CD4-positive, alpha-beta T cell treated with Interleukin-15 for 4 hours (primary cell): ENCODE measurements at places on chromosomes 1 and 21.

DNA sequence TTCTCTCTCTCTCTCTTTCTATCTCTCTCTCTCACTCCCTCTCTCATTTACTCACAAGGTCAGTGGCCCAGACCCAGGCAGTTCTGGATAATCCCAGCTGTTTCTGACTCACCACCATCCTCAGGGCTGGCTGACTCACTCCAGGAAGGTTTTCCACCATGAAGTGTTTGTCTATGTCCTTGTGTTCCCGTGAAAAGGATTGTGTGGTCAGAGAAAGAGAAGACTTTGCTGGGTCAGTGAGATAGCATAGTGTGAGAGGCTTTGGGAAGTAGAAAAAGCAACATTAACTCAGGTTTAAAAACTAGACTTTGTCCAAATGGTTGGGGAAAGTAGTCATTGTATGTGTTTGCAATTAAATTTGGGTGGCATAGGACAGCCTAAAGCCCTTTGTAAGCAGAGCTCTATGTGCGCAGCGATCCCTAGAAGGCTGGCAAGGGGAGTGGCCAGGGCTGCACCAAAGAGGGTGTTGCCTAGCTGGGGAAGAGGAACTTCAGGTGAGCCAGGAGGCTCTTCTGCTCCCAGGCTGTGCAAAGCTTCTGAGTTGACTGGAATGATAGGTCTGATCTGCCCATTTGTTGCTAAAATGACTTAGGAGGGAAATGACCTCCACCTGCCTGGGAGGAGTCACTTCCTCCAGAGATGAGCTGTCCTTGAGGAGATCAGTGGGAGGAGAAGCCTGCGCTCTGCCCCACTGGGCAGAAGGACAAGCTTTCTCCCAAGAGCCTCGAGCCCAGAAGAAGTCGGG, 4.9 kb upstream of the CAPN2 start:
- DNase-seq, result no peak

GRCh38 chr1:43924516-43924915, 9.1 kb upstream of the ARTN start:
- no peak for DNase-seq

DNA sequence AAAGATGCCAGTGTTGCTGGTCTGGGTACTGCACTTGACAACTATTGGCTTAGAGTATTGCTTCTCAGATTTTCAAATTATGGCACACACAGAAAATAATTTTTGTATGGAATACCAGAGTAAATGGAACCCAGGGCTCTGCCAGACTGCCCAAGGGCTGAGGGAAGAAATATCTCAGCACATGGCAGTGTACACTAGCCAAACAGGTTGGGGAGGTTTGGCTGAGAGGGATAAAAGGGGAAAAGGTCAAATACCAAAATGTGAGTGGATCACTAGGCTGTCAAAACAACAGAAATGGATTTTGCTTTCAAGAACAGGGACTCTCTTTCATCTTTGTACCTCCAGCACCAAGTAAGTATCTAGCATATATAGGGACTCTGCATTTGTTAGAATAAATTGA, 3.0 kb upstream of the RGS8 start:
- DNase-seq, result no peak

- DNase-seq, result peak; percentile 49
Observed at GRCh38 chr1:159826441-159827101, at the start of gene SLAMF8. Gene SLAMF8 (plus strand): TSS chr1:159826873. CDS start chr1:159826899, 26 bp downstream.

DNA sequence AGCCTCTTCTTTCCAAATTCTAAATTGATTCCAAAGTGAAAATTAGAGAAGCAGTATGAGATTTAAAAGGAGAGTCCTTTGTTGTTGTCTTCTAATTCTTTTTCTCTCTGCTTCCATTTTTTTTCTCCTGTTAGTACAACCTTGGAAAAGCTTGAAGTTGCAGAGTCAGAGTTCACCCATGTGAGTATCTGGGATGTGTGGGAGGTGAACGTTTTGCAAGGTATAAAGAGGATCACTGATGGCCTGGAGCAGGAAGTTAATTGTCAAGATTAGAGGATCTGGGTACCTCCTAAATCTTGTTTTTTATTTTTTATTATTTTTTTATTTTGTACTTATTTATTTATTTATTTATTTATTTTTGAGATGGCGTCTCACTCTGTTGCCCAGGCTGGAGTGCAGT, 7.7 kb upstream of the PSMD4 start:
- DNase-seq, result no peak

DNA sequence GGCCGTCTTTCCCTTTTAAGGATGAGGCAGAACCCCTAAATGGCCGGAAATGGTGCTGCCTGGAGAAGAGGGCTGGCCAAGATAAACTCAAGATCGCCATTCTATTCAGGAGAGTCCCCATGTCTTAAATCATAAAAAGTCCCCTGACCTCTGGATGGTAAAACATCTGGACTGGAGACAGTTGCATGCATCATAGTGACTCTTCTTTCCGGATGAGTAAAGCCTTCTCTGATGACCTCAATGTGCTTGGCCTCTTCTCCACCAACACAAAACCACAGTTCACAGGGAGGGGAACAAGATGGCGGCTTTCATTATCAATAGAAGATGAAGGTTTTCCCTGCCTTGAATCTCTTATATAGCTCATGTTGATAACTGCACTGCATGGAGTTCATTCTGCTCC, 27.5 kb upstream of the H6PD start:
- DNase-seq, result no peak

DNA sequence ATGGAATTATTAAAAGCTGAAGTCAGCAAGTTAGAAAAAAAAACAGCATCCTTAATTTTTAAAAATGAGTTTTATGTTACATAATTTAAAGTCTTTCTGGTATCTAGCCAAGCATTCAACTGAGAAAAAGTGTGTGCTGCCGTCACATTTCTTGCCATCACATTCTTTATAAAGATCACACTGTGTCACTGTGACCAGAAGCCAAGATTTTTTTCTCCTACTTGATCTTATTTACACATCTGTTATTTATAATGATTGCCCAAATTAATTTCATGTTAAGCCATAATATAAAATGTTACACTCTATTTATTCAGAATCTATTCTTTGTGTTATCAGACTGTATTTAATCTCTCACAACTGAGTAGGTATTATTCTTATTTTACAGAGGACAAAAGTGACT, 1603.7 kb downstream of the PLA2G4A start:
- no peak for DNase-seq

DNA sequence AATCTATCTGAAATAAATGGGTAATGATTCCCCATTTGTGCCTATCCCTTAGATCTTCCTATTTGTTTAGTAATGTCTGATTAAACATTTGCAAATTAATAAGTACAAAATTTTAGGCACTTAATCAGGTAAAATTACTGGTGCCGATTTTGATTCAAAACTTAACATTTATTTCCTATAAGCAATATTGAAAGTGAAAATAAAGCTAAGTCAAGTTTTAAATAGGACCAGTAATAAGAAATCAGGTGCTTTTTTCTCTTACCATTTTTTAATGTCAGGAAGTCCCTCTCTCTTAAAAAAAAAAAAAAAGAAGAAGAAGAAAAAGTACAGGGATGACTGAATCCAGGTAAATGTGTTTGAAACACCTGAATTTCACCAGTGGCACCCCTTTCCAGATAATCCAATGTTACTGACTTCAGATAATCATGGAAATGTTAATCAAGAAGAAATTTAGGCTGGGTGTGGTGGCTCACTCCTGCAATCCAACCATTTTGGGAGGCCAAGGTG, 836 bp upstream of the GBP4 start:
- no peak for DNase-seq

GRCh38 chr1:228005511-228006033, 1.2 kb upstream of the WNT3A start:
- DNase-seq, result no peak

DNA sequence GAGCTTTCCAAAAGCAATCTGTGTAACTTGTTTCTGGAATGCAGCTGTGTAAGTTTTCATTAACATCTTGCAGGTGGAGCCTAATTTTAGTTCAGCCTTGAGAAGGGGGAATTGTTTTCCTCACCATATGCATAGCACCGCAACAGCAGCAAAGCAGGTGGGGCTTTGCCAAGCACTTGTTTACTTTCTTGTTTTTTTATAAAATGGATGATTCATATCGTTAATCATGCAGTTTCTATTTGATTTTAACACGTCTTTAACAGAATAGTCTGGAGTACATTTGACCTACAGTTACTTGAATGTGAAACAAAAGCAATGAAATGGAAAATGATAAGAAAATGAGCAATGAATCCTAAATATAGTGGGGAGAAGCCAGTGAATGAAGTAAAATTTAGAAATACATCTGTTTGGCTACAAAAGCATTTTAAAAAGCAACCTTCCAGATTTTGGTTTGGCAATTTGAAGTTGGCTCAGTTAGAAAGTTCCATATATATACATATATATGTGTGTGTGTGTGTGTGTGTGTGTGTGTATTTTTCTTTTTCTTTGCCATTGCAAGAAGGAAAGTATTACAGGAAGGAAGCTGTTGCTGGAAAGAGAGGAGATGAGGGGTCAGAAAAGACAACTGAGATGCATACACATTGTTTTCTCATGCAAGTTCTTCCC, 119.0 kb upstream of the ADGRL2 start:
- DNase-seq, result no peak

- DNase-seq, result no peak
Observed at GRCh38 chr1:59123081-59123681, 173.7 kb upstream of the FGGY start.

DNA sequence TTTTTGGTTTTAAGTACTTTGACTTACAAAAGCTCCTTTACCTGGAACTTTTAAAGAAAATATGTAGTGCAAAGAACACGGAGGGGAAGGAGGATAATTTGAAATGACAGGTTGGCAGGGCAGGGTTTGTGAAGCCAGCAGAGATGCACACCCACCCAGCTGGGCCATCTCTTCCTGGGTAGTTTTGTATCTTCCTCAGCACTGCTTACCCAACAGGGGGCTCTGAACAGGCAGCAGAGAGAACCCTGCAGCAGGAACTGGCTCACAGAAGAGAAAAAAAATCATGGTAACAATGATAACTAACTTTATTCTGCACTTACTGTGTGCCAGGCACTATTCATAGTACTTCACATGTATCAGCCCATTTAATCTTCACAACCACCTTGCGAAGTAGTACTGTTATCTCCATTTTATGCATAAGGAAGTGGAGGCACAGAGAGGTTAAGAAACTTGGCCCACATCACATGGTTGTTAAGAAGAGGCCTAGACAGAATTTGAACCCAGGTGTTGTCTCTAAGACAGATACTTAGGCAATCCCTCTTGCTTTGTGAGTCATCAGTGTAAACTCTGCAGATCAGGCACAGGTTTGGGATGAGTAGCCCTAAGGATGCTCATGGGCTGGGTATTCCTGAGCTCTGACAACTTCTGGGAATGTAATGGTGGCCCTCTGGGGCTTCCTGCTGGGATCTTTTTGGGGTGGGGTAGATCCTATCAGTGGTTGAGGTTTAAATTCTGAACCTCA, 60.8 kb downstream of the ELK4 start:
- no peak for DNase-seq

- DNase-seq, result no peak
Observed at GRCh38 chr1:59936358-59936821, 9.8 kb upstream of the CYP2J2 start.

DNA sequence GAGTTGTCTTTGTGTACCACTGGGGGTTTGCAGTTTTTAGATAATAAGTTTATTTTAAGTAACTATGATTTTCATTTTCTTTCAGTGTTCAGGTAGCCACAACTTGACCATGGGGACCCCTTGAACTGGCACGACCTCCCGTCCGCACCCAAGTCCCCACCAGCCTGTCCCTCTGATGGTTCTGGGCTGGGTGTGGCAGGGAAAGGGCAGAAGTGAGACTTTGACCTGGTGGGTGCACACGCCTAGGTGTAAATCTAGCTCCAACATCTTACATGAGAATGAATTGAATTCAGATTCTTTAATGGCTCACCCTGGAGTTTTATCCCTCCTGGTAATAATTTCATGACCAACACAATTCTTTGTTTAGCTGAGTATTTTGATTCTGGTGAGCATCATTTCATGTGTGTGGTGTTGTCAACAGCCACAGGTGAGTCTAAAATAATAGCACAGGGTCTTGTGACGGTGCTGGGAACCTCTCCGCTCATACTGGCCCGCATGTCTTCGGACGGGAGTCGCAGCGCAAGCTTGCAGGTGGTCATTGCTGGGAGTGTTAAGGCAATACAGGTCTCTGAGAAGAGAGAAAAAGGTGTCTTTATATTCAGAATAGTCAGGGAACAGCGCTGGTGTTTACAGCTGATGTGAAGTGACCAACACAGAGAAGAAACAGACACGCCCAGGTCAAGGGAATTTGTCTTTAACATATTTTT, 50.8 kb upstream of the POFUT2 start:
- no peak for DNase-seq

DNA sequence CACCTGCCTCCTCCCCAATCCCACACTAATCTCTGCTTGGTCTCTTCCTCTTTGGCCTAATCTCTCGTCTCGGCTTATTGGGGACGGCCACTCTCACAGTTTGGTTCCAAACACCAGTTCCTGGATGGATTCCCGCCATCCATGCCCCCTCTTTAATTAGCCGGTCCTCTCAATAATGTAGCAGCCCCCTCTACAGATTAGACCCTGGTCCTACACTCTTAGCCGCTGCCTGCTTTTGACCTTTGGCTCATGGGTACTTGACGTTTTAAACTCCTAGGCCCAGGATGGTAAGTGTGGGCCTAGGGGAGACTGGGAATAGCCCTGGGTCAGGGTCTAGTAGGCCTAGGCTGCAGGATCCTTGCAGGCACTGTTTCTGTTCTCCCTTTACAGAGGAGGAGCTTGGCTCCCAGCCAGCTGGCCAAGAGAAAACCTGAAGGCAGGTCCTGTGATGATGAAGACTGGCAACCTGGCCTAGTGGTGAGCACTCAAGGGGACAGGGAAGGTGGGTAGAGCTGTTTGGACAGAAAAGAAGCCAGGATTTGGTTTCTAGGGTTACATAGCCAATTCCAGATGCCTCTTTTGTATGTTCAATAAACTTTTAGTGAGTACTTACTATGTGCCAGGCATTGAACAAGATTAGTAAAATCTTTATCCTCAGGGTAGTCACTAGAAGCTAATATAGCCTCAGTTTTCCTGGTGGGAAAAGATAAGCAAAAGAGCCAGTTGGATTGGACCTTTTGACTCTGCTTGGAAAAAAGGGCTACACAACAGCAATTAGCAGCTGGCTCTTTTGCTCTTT, 758 bp downstream of the RAD54L start:
- no peak for DNase-seq

GRCh38 chr1:61387829-61388228, 305.5 kb downstream of the NFIA start:
- no peak for DNase-seq

DNA sequence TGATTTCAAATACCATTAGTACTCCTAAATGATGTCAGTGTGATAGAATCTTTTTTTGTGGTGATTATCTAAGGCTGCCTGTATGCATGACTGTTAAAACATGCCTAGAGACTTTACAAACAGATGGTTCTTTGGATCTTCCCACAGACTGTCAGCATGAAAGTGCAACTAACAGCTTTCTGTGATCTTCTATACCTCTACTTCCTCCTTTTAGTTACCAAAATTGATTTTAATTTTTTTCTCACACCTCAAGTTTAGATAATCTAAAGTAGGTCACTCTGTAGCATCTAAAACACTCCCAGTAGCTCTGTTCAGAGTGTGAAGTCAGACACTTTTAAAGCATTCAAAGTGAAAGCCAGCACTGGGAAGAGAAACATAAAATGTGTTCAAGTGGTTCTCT, 534.5 kb downstream of the PTPRC start:
- DNase-seq, result peak; percentile 53

- DNase-seq, result no peak
Observed at GRCh38 chr1:192171123-192171522, 12.9 kb downstream of the RGS18 start.

GRCh38 chr1:64039390-64039926, 164.0 kb upstream of the UBE2U start:
- DNase-seq, result no peak
